Stimulated activated CD4-positive, alpha-beta T cell treated with anti-CD3 and anti-CD28 coated beads, Interleukin-12 subunit alpha, Interleukin-12 subunit beta, amount 100 ng/mL, for 24 hours (primary cell): ENCODE measurements at places on chromosomes 12 and 14.
A peak's percentile ranks its signal among the peaks of the same experiment; 100 is the strongest.

DNA sequence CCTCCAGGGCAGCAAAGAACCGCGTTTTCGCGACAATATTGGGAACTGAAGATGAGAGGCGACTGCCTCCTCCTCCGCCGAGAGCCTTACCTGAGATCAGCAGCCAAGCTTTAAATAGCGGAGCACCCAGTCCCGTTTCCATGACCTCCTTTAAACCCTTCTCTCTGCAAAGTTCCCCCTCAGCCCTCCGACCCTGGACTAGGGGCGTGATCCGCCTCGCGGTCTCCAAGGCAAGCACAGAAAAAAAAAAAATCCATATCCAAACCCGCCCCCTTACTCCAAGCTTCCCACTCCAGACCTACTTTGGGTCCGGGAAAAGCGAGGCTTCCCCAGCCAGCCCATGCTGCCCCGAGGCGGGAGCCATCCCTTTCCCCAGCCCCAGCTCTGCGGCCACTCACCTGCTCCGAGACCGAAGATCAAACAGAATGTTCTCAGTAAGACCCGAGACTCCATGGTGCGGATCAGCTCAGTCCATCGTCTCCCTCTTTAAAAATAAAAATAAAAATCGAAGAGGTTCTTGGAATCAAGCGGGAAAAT is 630 bp downstream of the NELL2 start:
- peak; percentile 2 for DNase-seq

- DNase-seq: no peak
Measured at GRCh38 chr12:45060976-45061375, 10.1 kb upstream of the DBX2 start.

DNA sequence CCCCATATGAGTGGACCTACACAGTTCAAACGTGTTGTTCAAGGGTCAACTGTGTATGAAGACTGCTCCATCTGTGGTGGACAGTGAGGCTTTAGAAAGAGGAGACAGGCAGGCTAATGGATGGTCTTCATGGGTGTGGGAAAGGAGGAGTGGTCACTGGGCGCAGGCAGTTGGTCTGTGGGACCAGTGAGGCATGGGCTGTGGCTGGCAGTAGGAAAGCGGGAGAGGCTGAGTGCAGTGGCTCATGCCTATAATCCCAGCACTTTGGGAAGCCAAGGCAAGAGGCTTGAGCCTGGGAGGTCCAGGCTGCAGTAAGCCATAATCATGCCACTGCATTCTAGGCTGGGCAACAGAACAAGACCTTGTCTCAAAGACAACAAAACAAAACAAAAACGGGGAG is 2.0 kb upstream of the NR4A1 start:
- DNase-seq: no peak

DNA sequence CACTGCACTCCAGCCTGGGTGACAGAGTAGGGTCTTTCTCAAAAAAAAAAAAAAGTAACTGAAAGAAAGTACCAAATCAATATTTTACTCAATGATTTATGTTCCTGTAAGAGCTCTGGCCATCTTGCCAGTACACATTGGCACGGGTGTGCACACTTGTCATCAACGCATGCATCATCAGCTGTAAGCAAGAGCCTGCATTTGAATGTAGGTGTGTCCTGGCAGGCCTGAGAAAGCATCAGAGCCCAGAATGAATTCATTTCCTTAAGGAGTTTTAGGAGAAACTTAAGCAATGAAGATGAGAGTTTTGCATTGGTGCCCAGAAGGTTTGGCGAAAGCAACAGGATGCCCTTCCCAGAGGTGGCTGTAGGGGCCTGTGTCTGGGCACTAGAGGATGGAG is 88.5 kb upstream of the FZD10 start:
- no peak for DNase-seq

DNA sequence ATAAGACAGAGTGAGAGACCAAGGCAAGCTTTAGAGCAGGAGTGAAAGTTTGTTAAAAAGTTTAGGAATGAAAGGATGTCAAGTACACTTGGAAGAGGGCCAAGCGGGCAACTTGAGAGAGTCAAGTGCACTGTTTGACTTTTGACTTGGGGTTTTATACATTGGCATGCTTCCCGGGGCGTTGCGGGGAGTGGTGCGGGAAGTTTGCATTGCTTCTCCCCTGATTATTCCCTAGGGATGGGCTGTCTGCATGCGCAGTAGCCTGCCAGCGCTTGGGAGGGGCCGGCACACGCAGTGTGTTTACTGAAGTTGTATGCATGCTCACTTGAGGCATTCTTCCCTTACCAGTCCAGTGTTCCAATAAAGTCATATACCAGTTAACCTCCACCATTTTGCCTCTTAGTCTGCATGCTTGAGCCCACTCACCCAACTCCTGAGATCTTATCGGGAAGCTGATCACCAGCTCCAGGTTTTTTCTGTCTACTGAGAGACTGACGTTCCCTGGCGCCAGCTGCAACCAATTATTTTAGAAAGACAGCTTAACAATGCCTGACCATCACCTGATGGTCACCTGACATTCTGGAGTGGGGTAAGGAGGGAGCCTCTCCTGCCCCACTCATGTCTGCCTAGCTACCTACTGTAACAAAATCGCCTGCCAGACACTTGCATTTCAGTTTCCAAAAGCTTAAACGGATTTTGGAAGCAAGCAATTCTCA is 53.2 kb downstream of the DACT1 start:
- DNase-seq: no peak

DNA sequence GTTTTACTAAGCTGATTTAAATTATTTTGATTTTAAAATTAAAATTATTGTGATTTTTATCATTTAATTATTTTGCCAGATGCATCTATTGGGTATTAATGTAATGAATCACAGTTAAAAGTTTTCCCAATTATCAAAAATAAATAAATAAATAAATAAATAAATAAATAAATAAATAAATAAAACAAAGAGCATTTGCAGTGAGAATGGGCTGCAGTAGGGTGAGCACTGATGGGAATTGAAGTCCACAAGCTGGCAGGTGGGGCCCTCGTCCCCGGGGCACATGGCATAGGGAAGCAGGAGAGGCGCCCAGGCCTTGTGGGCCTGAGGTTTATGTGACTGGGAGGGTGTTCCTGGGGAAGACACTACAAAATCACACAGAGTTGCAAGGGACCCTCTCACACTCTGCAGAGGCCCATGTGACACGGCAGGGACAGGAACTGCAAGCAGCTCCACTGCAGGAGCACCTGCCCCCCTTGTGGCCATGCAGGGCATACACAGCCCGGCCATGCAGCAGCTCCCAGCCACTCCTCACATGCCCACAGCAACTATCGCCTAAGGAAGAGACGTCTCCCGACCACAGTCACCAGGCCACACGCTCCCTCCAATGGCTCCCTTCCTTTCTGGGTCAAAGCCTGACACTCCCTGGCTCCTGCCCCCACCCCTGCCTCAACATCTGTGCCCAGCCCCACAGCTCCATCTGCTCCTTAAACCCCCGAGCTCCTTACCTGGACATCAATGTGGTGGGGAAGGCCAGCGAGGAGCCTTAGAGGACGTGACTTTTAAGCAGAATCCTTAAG is 256.3 kb upstream of the SFSWAP start:
- peak; percentile 37 for DNase-seq

DNA sequence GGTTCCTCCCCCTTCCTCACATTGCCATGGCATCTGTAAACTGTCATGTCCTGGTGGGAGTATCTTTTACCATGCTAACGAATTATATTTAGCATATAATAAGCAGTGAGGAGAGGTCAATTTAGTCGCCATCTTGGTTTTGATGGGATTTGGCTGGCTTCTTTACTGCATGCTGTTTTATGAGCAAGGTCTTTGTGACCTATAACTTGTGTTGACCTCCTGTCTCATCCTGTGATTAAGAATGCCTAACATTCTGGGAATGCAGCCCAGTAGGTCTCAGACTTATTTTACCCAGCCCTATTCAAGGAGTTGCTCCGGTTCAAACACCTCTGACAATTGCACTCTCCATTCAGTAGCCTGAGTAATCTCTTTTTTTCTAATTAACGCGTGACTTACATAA is 2.1 kb upstream of the EIF4B start:
- DNase-seq: no peak

DNA sequence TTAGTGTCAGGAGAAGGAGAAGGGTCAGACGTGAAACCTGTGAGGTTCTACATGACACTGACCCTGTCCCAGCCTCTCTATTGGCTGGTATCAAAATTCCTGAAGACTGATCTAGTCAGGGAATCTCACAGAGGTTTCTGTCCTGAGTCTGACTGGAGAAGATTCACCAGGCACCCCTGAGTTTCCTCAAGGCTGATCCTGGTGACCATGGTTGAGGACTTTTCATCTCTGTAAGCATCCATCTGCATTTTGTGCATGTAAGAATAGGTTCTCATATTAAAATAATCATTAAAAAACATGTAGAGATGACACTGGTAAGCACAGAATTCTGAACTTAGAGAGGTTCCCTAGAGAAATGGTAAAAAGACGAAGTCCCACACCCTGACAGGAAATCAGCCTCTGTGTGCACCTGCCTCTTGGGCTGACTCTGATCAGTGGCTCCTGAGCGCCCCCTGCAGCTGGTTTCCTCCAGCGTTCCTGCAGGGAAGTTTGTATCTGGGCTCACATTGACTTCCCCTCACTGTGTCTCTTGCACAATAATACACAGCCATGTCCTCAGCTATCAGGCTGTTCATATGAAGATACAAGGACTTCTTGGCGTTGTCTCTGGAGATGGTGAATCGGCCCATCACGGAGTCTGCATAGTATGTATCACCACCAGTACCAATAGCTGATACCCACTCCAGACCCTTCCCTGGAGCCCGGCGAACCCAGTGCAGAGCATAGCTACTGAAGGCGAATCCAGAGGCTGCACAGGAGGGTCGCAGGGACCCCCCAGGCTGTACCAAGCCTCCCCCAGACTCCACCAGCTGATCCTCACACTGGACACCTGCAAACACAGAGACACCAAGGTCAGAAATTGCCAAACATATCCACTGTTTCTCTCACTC is 991.9 kb downstream of the TMEM121 start:
- DNase-seq: peak; percentile 86

DNA sequence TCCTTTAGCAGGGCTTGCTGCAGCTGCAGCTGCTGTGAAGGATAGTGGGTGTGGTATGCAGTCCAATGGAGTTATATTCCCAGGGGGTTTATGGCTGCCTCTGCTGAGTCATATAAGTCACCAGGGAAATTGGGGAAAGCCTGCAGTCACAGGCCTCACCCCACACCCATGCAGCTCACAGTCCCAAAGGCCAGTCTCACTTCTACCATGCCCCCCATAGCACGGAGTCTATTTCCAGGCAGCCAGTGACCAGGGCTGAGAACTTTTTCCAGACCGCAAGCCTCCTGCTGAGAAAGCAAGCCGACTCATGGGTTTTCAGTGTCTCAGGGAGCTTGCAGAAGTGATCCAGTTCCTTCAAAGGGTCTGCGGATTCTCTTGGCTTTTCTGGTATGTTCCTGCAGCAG is 322.4 kb upstream of the CLEC14A start:
- no peak for DNase-seq

DNA sequence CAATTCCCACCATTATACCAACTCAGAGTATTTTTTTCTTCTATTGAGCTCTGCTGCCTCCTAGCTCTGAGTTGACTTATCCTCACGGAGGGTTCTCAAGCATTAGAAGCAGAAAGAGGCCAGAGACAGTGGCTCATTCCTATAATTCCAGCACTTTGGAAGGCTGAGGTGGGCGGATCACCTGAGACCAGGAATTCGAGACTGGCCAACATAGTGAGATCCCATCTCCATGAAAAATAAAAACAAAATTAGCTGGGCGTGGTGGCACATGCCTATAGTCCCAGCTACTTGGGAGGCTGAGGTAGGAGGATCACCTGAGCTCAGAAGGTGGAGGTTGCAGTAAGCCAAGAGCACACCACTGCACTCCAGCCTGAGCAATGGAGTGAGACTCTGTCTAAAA is 21.0 kb downstream of the HPD start:
- no peak for DNase-seq

GRCh38 chr12:111976291-111976690 is 36.7 kb downstream of the TMEM116 start:
- DNase-seq: no peak

DNA sequence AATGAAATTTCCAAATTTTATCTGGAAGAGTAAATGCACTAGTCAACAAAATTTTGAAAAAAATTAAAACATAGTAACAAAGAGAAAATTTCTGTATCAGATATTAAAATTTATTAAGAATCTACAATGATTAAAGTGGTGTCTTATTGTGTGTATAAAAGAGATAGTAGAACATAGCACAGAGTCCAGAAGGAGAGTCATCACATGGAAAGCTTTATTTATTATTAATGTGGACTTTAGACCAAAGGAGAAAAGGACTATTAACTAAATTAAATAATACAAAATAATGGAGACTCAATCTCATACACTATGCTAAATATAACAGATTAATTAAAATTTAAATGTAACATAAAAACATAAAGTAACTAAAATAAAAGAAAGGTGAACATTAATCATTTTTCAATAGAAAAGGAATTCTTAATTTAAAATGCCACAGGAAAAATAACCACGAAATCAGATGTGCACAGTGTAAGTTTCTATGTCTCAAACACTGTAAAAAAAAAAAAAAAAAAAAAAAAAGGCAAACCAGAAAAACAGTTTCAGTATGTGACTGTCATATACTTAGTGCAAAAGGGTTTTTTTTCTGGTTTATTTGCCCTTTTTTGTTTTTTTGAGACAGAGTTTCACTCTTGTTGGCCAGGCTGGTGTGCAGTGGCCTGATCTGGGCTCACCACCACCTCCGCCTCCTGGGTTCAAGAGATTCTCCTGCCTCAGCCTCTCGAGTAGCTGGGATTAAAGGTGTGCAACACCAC is 95.4 kb downstream of the MYF5 start:
- no peak for DNase-seq

- DNase-seq: no peak
Measured at GRCh38 chr12:104230304-104231095, 14.9 kb downstream of the TXNRD1 start.

- no peak for DNase-seq
Measured at GRCh38 chr12:103520686-103521215, 25.0 kb upstream of the C12orf42 start.

DNA sequence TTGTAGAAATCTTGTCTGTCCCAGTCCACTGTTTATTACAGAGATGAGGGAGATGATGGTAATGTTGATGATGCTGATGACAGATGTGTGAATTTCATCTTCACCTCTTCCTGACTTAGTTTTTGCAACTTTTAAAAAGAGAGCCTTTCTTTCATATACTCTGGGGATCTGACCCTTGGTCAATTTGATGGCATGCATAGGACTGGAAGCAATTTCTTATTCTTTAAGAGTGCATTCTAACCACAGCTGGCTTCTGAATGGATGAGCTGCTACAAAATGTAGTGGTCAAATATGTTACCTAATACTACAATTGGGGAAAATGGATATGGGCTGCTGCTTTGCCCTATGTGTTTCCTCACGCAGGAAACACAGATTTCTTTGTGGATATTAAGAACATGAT is 80.8 kb downstream of the MYRFL start:
- no peak for DNase-seq

GRCh38 chr12:123059500-123059899 is 79.0 kb downstream of the ARL6IP4 start:
- no peak for DNase-seq

GRCh38 chr12:105948331-105948730 is 190.4 kb downstream of the NUAK1 start:
- DNase-seq: no peak

DNA sequence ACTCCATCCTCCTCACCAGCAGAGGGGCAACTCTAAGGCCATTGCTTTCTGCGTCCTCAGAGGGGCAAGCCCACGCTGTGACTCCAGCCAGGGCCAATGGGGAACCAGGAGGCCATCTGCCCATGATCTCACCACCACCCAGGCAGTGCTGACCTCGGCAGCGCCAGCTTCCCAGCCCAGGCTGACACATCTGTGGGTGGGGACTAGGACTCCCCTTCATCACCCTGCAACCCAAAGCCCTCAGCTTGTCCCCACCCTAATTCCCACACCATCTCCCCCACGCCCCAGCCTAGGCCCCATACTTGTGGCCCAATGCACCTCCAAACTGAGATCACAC is 58.6 kb downstream of the VWF start:
- DNase-seq: no peak
